WTC11 (cell line): ENCODE measurements at places on chromosomes 3 and 15. TPM values are rescaled to one million over a fixed set of nuclear protein-coding genes. Genes with fewer than 3 reads are reported as not detected.
A peak's percentile ranks its signal among the peaks of the same experiment; 100 is the strongest.

PLXND1 gene
- 56.7 to 63.9 TPM (median 57.4 TPM) in 3 replicates for total RNA-seq

CYP8B1 gene
- total RNA-seq, result 0.13 to 0.18 TPM (median 0.16 TPM) in 3 replicates

TRH gene
- 0.16 to 0.27 TPM (median 0.22 TPM) in 3 replicates for total RNA-seq

FBXL2 gene
- 2.6 to 2.9 TPM (median 2.8 TPM) in 3 replicates for total RNA-seq

ZNF770 gene
- 142 to 158 TPM (median 154 TPM) in 3 replicates for total RNA-seq

GRCh38 chr3:11776346-11776745 lies 70.3 kb downstream of the TAMM41 start:
- no peak for DNase-seq

DNA sequence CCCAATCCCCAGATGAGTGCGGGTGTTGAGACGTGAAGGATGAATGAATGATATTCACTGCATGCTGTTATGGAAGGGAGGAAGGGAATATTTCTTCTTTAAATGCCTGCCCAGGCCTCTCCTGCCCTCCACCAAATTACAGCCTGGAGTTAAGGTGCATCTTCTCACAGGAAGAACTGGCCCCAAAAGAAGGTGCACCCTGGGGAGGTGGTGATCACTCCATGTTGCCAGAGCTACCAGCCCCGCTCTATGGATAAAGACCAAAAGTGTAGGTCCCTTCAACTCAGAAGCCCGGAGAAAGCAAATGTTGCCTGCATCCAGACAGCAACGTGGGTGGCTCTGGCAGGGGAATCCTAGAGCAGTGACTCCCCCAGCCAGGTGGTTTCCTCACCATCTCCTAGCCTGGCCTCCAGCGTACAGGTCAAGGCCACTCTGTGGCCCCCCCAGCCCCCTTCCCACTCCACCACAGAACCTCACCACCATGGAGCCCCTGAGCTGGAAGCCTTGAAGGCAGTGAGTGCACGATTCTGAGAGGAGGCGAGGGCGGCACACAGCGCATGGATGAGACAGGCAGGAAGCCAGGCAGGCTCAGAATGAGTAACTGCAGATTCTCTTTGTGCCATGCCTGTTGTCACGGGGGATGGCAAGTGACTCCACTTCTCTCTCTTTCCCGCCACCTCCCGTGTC lies 3.5 kb upstream of the VIPR1 start:
- no peak for DNase-seq

DNA sequence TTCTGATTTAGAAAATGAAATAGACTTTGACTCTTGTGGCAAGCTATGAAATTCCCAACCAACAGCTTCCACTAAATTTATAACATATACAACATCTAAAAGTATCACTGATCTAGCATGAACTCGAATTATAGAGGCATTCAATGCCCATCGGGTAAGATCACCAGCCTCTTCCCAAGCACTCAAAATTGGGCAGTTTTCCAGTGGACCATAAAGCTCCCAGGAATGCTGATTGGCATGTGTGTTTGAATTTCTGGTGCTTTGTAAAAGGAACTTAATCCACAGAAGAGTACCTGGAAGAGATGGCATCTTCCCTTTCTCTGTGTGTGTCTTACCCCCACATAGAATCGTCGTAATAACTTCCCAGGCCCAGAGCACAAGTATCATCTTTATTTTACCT lies 10.0 kb downstream of the LRTM1 start:
- no peak for DNase-seq

DNA sequence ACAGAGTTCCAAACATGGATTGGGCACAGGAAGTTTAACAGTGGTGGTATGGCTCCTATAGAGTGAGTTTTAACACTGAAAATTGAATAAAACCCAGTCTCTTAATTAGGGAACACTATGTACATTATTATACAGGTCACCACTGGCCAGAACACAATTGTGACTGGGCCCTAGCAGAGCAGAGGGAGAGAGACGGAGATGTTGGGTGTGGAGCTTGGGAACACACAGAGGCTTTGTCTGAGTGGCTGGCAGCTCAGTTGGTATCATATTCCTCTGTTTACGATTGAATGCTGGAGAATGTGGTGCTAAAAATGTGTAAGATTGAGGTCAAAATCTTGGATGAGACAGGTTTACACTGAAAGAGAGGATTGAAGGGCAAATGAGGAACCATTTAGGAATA lies 6.8 kb upstream of the MOBP start:
- no peak for DNase-seq

GRCh38 chr3:38834110-38834509 lies 18.1 kb upstream of the SCN10A start:
- DNase-seq, result peak; percentile 53

DNA sequence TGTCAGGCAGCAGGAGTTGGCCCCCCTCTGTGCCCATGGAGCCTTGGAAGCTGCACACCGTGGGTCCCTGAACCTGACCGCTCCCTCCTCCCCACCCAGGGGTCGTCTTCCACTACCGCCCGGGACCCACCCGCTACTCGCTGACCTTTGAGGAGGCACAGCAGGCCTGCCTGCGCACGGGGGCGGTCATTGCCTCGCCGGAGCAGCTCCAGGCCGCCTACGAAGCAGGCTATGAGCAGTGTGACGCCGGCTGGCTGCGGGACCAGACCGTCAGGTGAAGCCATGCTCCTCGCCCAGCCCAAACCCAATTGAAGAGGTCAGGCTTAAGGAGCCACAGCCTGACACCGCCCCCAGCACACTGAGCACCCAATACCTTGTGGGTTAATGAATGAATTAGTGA lies 43.9 kb downstream of the ACAN start:
- no peak for DNase-seq

DNA sequence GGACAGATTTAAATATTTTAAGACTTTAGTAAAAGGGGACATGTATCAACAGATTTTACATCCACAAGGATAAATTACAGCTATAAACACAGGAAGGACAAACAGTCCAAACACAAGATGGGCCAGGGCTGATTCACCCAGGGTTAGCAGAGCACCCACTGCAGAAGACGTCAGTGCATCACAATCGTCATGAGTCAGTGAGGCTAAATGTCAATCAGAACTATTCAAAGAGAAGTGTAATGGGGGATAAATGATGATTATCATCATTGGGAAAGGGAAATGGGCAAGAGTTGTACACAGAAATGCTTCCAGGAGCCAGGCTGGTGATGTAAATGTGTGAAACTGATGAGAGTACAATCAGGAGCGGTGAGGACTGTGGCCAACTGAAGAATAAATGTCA lies 226.8 kb downstream of the PLCL2 start:
- DNase-seq, result no peak

- peak; percentile 38 for DNase-seq
Observed at GRCh38 chr3:57582474-57583168, 14.5 kb downstream of the ARF4 start.

DNA sequence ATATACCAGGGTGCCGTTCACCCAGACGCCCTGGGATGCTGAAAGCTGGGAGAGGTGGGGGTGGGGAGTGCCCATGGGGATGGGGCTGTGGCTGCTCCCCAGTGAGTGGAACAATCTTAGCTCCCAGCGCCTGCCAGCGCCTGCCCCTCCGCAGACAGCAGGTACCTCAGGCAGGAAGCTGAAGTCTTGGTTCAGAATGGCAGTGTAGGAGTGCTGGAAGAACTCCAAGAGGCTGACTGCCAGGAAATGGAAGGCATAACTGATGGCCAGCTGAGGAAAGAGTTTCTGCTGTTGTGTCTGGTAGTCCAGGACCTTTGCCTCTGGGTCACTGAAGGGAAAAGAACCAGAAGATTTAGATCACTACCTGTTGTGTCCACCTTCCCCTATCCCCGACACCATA lies 8.4 kb downstream of the ACOX2 start:
- no peak for DNase-seq

- DNase-seq, result no peak
Observed at GRCh38 chr3:195154111-195154791, 116.7 kb downstream of the XXYLT1 start.

GRCh38 chr15:80691575-80691974 lies 3.5 kb upstream of the ABHD17C start:
- DNase-seq, result no peak

CPNE4 gene
- total RNA-seq, result 1.7 to 2.6 TPM (median 2.4 TPM) in 3 replicates

DNA sequence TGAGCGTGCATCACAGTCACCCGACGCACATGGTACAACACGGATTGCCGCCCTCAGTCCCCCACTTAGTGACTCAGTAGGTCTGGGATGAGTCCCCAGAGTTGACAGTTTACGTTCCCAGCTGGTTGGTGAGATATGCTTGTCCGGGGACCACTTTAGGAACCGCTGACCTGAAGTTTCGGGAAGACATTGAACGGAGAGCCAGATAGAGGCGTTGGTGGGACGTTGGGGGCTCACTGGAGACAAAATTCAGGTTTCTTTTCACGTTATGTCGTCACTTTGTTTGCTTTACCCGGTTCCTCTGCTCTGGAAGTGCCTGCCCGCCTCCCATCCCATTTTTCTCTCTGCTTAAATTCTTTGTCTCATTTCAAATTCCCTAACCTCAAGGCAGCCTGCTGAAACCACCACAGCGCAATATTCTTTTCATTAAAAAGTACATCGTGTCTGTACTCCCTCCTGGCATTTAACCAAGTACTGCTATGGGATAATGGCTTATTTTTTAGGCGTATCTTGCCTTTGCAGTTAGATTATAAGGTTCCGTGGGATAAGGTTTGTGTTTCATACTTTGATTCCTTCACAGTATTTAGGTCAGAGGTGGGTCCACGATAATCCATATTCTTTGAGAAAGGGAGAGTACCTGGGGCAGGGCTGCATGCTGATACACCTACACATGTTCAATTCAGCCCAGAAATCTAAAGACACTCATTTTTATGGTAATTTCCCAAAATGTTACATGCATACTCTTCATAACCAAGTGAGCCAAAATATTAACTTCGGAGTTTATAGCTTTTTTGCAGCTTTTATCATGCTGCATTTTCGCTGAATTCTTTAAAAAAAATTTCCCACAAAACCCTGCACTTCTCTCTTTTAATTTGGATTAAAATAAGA lies 921 bp downstream of the LMLN start:
- DNase-seq, result no peak

- DNase-seq, result peak; percentile 87
Observed at GRCh38 chr3:50542177-50543034, 25.1 kb downstream of the C3orf18 start.

DNA sequence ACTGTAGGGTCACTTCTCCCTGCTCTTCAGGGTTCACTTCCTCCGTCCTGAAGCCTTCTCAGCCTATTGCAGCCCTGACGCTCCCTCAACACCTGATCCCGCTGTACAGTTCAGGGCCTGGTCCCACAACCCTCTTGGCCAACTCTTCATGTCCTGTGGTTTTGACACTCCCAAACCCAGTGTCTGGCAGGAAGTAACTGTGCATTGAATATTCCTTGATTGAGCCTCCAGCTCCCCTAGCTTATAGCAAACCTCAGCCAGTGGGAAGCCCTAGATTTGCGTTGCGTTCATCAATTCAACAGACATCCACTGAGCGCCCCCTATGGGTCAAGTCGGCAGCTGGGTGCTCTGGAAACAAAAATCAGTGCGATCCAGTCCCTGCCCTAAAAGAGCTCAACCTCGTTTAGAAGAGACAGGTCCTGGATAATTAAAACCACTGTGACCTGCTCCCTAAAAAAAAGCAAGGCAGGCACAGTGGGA lies 13.5 kb downstream of the UBAP1L start:
- peak; percentile 93 for DNase-seq

ZNF639 gene
- 32.3 to 34.8 TPM (median 33.4 TPM) in 3 replicates for total RNA-seq

CTXN2 gene
- total RNA-seq, result 0.07 to 0.16 TPM (median 0.07 TPM) in 3 replicates

DNA sequence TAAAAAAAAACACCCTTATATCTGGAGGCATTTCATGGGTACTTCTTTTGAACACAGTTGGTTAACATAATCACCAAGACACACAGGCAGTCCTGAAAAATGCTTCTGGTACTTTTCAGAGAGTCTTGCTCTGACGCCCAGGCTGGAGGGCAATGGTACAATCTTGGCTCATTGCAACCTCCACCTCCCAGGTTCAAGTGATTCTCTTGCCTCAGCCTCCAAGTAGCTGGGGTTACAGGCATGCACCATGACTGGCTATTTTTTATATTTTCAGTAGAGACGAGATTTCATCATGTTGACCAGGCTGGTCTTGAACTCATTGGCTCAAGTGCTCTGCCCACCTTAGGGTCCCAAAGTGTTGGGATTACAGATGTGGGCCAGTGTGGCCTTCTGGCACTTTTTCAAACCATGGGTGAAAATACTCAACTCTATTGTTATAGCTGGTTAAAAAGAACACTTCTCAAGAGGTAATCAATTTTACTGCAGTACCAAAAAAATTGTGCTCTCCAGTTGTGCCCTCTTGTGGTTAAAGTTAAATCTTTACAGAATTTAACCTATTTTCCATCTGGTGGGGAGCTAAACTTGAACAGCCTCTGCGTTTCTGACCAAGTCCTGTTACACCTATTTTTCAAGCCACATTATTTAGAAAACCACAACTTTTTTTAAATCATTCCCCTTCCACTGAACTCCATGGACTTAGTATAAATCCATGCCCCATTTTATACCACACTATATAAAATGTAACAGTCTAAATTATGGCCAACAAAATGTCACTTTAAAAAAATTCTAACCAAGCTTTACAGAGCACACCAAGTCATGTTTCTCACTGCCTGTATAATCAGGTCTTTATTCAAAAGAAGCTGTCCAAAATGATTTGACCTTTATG lies 1.2 kb upstream of the SNAPC5 start:
- DNase-seq, result no peak

DNA sequence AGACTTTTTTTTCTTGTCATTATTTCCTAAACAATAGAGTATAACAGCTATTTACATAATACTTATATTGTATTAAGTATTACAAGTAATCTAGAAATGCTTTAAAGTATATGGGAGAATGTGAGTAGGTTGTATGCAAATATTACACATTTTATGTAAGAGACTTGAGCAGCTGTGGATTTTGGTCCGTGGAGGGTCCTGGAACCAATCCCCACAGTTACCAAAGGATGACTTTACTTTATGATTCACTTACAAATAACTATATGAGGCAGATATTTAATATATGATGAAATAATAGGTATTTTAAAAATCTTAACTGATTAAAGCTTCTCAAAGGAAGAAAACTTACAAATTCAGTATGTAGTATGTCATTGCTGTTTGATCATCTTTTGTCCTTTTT lies 56.3 kb downstream of the PPP2R3A start:
- no peak for DNase-seq

GRCh38 chr15:41934843-41935242 lies 37.5 kb downstream of the EHD4 start:
- no peak for DNase-seq

DNA sequence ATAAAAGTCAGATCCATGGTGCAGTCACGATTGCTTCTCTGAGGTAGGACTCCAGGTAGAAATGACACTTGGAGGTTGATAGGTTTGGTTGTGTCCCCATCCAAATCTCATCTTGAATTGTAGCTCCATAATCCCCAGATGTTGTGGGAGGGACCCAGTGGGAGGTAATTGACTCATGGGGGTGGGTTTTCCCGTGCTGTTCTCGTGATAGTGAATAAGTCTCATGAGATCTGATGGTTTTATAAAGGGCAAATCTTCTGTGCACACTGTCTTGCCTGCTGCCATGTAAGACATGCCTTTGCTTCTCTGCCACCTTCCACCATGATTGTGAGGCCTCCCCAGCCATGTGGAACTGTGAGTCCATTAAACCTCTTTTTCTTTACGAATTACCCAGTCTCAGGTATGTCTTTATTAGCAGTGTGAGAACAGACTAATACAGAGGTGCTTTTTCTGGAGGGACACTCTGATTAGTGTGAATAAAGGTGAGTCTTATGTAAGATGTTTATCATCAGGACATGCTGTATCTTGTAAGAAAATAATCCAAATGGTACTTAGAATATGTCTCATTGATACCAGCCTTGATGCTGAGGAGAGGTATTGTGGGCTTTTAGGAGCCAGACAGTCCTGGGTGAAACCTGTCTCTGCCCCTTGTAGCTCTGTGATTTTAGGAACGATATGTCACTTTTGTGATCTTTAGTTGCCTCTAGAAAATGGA lies 43.0 kb downstream of the SLCO3A1 start:
- DNase-seq, result no peak

SH2D7 gene
- not detected in 3 replicates for total RNA-seq

CCR5 gene
- 0.09 TPM in 1 of 3 replicates, not detected in the others for total RNA-seq

PCSK6 gene
- total RNA-seq, result 2.9 to 3.8 TPM (median 3.8 TPM) in 3 replicates

TMEM87A gene
- 28.6 to 32.4 TPM (median 30.5 TPM) in 3 replicates for total RNA-seq

OIP5 gene
- total RNA-seq, result 28.9 to 33.7 TPM (median 30.4 TPM) in 3 replicates

SYNPR gene
- total RNA-seq, result 0.78 to 1.4 TPM (median 0.85 TPM) in 3 replicates
